HEK293T (cell line): ENCODE measurements at places on chromosomes 16 and 17.

GRCh38 chr17:40322358-40323315 lies 13.7 kb downstream of the RARA start:
- no peak for DNase-seq

GRCh38 chr17:72193391-72194106 lies 72.7 kb downstream of the SOX9 start:
- no peak for DNase-seq

DNA sequence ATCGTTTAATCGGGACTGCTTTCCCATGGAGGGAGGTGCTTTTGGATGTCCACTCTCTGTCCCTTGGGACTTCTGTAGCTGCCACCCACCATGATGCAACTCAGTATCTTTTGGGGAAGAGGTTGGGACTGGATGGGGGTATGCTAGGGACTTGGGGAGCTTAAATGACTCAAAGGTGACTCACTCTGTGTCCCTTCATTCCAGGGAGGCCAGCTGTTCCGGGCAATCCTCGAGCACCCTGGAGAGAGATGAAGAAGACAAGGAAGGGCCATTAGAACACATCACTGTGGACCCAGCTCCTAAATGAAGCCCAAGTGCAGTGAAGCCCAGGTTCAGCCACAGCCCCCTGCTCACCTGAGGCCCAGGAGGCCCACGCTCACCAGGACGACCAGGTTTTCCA lies 4.6 kb downstream of the COL1A1 start:
- no peak for DNase-seq

DNA sequence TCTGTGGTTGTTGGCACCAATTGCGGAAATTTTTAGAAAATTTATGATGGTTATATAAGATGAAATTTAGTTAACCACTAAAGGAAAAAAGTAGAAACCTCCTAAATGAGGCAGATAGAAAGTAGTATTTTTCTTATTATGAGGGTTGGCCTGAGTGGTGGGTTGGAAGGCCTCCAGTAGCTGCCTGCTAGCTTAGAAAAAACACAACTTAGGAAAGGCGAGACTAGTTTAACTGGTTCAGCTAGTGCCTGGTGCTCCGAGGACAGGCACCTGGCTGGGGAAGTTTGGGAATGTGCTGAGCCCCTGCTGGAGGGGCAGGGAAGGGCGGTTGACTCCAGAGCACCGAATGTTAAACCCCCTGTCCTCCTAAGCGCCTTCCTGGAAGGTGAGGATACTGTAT lies 19.9 kb downstream of the LDHD start:
- DNase-seq = peak; percentile 71

DNA sequence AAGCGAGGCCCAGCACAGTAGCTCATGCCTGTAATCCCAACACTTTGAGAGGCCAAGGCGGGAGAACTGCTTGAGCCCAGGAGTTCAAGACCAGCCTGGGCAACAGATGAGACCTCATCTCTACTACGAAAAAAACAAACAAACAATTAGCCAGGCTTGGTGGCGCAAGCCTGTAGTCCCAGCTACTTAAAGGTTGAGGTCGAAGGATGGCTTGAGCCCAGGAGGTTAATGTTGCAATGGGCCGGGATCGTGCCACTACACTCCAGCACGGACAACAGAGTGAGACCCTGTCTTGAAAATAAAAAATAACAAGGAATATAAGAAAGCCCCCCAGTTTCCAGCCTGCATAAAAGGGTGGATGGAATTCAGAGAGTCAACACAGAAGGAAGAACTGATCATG lies 40.3 kb downstream of the ARHGAP17 start:
- DNase-seq = no peak
